Central memory CD4-positive, alpha-beta T cell (primary cell): ENCODE measurements at places on chromosomes 11 and 22.

GRCh38 chr11:76588455-76589325 lies 81.9 kb downstream of the LRRC32 start:
- DNase-seq, result no peak

DNA sequence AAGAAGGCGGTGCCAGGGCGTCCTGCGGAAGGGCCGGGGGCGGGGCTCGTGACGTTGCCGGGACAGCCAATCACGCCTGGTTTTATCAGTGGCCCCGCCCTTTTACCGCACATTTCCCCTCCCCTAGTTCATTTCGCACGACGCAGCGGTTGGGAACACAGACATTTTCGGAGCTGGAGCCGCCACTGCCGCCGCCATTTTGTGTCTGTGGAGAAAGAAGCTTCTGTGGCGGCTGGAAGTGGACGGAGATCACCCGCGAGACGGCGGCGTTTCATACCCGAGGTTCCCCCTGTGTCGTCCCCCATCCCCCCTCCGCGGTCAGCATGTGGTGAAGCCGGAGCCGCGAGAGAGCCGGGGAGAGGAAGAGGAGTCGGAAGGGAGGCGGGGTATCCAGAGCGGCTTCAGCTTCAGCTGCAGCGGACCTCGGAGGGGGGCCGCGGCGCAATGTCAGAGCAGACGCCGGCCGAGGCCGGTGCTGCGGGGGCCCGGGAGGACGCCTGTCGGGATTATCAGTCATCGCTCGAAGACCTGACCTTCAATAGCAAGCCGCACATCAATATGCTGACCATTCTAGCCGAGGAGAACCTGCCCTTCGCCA lies at the start of gene PCF11:
Gene PCF11, plus strand, starts transcription at position 136 of the 598 bp plus-strand sequence. Its CDS starts 309 bp downstream, at position 445.
- DNase-seq, result no peak

- no peak for DNase-seq
Observed at GRCh38 chr11:64210301-64211020, 3.9 kb downstream of the FERMT3 start.

DNA sequence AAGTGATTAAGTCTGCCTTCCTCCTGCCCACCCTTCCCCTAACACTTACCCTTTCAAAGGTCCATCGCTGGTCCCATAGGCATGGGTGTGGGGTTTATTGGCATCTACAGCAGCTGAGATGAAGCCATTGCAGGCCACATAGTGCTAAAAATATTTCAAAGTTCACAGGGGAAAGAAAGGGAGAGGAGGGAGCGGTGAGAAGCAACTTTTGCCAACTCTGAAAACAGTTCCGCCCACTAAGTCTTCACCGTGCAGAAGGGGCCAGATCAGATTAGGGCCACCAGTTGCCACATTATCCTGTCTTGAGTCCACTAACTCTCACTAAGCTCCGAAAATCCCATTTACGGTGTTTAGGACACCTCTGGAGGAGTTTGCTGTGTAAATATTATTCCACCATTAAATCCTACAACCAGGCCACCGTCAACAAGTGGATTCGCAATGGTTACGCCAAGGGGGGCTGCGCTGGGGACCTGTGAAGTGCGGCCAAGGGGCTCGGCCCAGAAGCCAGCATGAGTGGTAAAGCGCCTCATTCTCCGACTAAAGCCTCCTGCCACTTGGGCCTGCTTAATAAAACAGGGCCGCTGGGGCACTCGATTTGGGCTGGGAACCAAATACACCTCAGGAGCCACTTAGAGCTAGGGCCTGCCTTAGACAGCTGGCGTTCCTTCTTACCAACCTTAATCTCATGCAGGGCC lies 534.9 kb downstream of the MIAT start:
- no peak for DNase-seq

DNA sequence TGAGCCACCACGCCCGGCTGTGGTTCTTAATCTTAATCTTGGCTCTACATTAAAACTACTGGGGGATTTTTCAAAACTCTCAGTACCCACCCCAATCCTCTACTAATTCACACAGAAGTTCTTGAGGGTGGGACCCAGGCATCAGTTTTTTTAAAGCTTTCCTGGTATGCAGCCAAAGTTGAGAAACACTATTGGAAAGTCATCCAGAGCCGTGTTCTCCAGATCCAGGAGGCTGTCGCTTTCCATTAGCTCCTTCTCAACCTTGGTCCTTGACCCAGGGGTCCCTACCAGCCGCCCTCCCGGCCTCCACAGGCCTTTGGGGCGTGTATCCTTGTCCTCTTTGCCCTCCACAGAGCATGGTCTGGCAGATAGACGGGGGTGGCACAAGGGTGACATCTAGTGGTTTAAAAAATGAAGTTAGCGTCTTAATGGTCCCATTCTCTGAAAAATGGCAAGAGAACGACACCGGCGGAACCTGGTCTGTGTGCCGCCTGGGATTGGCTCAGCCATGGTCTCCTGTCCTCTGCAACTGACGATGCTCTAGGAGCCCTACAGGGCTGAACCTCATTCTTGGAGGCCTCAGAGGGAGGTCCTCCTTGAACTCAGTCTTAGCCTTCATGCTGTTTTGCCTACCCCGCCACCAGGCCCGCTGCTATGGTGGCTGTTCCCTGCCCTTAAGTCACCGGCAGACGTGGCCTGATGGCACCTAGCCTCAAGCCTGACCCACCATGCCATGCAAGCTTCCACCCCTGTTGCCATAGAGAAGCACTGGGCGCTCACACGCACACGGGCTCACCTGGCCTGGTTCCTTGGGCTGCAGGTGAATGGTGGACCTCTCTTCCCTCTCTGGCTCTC lies 152.0 kb upstream of the SYN3 start:
- DNase-seq, result no peak

GRCh38 chr11:35810045-35810645 lies 133.7 kb upstream of the LDLRAD3 start:
- no peak for DNase-seq

DNA sequence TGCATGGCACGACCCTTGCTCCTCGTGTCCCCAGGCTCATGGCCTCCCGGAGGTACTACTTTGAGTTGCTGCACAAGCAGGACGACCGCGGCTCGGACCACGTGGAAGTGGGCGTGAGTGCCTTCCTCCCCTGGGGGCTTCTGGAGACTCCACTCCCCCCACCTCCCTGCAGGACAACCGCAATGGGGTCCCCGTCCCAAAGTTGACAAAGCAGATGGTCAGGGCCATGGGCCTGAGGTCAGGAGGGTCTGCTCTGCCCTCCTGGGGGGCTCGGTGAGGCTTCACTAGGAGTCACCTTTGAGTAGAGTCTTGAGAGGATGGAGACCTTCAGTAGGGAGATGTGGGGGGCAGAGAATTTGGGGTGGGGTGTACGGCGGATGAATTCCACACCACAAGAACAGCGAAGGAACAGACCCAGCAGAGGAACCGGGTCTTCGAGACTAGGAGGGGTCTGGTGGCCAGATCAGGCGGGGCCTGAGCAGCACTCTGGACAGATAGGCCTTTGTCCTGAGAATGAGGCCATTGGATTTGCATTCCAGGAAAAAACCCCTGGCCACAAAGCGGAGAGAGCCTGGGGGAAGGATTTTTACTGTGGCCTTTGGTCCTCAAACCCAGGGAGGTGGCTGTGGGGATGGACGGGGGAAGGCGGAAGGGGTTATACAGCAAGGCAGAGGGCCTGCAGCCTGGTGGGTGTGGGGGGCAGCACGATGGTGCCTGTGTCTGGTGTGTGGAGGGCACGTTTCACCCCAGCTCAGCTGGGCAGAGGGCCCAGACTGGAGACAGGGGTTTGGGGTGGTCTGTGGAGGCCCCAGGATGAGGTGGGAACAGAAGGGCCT lies 4.6 kb downstream of the B4GALNT4 start:
- no peak for DNase-seq

DNA sequence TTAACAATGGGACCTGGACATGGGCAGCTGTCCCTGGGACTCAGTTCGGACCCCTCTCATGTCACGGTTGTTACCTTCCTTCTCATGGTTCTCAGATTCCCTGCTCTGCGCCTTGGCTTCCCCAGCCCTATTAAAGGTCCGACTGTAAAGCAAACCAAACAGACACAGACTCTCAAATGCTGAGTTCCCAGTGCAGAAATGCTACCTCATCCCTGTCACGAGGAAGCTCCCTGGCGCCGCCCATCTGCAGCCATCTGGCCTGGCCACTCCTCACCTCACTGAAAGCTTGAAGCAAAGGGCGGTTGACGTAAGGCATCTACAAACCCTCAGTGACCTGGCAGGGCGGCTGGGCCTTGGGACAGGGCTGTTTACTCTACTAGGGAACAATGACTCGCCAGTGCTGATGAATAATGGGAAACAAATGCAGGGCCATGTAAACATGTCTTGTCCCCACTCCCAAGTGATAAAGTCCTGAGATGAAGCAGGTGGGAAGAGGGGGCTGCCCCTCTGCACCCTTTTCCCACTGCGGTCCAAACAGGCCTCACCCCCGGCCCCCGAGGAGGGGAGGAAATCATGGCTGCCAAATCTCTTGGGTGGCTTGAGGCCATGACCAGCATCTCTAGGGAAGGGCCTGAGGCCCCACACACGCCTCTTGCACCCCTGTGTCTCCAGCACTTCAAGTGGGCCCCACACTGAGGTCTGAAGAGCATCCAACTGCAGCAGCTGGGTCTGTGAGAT lies 49.3 kb downstream of the SCUBE1 start:
- no peak for DNase-seq

- DNase-seq, result no peak
Observed at GRCh38 chr22:33188326-33188725, 130.1 kb upstream of the SYN3 start.

GRCh38 chr22:31995046-31995445 lies 48.0 kb upstream of the SLC5A1 start:
- DNase-seq, result no peak

DNA sequence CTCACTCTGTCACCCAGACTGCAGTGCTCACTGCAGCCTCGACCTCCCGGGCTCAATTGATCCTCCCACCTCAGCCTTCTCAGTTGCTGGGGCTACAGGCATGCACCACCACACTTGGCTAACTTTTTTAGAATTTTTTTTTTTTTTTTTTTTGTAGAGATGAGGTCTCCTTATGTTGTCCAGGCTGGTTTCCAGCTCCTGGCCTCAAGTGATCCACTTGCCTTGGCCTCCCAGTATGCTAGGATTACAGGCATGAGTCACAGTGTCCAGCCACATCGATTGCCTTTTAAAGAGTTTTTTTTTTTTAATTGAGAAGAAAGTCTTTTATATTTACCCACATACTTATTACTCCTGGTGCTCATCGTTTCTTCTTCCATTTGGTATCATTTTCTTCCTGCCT lies 30.0 kb downstream of the PARVG start:
- DNase-seq, result no peak

DNA sequence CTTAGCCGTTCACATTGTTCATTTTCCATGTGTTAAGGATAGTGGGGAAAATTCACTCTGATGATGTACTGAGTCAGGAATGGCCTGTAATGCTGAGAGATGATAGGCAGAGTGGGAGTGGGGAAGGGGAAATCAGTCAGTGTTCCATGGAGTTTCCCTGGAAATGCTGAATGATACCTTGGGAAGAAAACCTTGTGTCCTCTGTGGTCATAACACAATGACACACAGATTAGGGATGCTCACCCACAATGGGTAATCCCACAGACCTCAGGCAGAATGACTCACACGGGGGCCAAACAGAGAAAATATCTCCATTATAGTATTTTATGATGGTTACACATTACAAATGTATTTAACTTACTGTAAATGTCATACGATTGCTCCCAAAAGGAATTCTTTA lies 118.0 kb downstream of the SNX19 start:
- DNase-seq, result no peak

DNA sequence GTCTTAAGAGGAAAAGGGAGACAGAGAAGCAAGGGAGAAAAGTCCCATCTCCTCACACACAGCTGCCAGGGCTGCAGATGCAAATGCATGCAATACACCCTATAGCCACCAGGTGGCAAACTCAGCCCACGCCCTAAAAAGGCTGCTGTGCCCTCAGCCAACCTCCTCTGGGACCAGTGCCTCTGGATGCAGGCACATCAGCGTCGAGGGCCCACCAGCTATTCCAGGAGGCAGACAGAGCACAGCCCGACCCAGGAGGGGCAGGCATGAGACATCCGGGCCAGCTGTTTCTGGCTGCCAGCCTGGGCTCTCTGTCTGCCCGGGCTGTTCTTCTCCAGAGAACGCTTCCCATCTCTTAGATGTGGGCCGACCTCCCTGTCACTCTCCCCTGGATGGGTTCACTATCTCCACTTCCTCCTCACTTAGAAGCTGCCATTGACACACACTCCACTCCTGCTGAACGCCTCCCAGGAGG lies 39.7 kb downstream of the TPBGL start:
- DNase-seq, result peak; percentile 59

- no peak for DNase-seq
Observed at GRCh38 chr11:134821422-134821821, 409.4 kb upstream of the B3GAT1 start.

DNA sequence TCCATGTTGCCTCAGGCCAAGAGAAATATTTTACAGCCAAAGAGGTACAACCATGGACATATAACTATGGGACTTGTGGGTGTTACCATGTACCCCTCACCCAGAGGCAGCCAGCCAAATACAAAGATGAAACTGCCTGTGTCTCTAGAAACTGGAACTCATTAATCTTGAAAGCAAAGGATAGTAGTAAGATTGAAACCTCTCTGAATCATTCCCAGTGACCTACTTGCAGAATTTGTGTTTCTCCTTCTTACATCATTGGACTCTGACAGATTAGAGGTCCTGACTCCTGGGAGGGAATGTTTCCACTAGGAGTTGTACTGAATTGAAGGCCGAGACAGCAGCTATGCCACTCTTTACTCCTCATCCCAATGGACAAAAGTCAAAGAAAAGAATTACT lies 257.4 kb upstream of the UBASH3B start:
- no peak for DNase-seq

GRCh38 chr22:47996446-47996857 lies 1234.0 kb downstream of the TBC1D22A start:
- DNase-seq, result no peak

- peak; percentile 3 for DNase-seq
Observed at GRCh38 chr11:116986521-116987105, 111.6 kb downstream of the SIK3 start.
